ENCODE measurements at places on chromosomes 11 and 22.

GRCh38 chr11:77151804-77152509 is 23.9 kb downstream of the MYO7A start:
- DNase-seq = no peak

DNA sequence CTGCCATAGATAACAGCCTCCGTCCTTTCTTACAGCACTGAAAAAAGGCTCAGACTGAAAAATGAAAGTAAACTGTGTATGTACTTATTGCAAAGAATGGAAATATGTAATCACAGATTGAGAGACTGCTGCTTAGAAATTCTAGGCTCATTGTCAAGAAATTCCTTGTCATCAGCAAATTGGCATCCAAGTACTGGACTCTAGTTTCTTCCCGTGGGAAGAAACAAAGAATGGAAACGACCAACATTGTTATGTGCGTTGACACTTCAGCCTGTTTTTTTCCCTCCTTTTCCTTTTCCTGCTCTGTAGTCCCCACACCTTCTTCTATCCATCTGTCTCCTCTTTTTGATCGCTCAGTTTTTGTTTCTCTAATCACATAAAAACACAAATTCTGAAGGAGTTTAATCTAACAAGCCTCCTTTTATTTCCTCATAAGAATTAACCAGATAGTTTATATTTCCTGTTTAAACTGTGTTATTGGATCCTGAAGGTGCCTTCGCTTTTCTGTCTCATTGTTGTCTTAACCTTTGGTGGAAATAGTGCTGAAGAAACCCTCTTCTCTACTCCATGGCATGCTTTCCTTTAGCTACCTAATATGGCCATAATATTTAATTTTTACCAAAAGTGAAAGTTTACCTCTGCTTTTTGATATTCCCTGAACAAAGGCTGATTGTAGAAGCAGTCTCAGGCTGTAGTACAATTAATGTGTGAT is 20.0 kb upstream of the CASP12 start:
- no peak for DNase-seq

GRCh38 chr22:40237241-40237640 is 59.5 kb downstream of the TNRC6B start:
- no peak for DNase-seq

DNA sequence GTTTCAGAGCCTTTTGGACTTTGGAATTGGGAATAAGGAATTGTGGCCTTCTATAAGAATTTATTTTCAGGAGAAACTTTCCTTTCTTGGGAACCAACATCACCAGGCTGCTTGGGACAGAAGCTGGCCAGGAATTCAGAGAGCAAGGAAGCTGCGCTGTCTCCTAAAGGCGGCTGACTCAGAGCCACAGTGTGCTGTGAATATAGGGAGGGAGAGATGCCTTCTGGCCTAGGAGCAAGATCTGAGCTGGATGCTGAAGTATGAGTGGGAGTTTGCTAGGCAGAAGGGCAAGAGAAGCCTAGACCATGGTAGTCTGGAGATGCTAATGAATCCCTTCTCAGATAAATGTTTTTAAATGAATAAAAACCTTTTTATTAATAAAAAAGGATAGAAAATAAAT is 213.7 kb upstream of the TBCEL start:
- no peak for DNase-seq

DNA sequence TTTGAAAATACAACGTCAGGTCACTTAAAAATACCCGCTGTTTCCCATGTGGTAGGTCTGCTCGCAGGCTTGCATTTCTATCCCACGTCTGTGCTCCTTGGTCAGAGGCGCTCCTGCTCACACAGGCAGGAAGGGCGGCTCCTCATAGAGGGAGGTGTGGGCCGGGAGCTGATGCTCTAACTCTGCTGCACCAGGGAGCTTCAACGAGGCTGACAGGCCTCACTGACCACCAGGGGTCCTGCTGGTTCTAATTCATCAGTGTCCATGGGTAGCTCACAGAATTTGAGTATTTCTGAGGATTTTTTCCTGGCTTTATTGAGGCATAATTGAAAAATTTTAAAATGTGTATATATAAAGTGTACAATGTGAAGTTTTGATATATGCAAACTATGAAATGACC is 68.5 kb downstream of the PIWIL3 start:
- DNase-seq = no peak

DNA sequence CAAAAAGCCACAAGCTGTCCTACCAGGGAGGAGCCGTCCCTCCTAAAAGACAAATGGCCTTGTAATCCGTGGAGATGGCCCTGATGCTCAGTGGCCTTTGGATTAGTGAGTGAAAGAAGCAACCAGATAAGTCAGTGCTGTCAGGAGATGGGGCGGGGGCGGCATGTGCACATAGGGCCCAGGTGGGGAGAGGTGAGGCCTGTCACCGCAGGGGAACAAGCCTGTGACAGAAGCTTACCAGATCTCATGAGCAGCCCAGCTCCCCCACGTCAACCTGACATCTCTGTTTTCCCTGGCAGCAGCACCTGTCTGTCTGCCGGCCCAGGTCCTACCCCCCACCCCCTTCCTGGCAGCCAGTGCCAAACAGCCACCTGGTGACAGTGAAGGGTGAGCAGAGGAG is 162.6 kb downstream of the BUD13 start:
- no peak for DNase-seq

- no peak for DNase-seq
These were observed at the start of gene PLA2G3 for GRCh38 chr22:31139866-31140716. PLA2G3 (minus strand) TSS chr22:31140508; CDS start chr22:31140354, 154 bp downstream.

DNA sequence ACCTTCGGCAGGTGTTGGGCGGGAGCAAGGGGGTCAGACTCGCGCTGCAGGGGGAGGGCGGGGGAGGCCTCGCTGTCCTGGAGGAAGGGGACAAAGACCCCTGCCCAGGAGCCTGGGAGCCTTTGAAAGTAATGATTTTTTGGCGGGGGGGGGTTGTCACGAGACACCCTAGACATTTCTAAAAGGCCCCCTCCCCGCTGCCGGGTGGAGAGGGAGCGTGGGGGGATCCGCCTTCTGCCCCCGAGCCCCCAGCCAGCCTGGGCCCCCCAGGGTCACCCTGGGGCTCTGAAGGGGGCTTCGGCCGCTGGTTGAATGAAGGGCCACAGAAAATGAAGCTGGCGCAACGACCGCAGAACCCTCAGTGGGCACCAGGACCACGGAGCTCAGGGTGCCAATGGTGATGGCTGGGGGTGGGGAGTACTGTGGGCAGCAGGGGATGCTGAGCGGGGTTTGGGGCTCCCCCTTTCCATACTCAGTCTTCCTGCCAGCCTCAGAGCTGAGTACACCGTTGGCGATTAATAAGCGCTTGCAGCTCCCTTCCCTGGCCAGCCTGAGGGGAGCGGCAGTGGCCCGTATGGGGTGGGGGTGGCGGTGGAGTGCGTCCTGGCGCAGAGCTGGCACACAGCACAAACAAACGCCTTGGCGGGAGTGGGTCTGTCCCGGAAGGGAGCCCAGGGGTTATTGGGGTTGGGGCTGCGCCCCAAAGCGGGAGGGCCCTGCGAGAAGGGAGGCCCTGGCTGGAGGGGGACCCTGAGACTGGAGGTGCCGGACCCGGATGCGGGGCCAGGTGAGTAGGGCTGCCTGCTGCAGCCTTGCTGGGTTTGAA is 1.2 kb upstream of the DUSP8 start:
- no peak for DNase-seq

DNA sequence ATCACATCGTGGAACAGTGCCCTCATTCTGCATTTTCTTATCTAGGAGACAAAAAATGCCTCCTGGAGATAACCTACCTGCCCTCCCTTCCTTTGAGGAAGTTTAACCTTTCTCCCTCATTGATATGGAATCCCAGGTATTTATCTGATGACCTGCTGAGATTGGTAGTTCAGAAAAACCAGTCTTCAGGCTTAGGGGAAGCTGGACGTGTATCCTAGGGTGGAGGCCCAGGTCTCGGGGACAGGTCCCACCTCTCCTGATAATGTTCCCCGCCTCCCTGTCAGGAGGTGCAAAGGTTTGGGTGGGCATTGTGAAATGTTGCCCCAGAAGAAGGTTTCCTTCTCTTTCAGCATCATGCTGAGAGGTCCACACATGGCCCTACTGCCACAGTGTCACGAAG is 186.9 kb upstream of the NAV2 start:
- DNase-seq = no peak

GRCh38 chr11:32391956-32392553 is 43.3 kb downstream of the WT1 start:
- no peak for DNase-seq

GRCh38 chr11:20015101-20015500 is 145.2 kb downstream of the DBX1 start:
- no peak for DNase-seq

- DNase-seq = no peak
These were observed 11.4 kb downstream of the APOBEC3A start for GRCh38 chr22:38968801-38969200.

DNA sequence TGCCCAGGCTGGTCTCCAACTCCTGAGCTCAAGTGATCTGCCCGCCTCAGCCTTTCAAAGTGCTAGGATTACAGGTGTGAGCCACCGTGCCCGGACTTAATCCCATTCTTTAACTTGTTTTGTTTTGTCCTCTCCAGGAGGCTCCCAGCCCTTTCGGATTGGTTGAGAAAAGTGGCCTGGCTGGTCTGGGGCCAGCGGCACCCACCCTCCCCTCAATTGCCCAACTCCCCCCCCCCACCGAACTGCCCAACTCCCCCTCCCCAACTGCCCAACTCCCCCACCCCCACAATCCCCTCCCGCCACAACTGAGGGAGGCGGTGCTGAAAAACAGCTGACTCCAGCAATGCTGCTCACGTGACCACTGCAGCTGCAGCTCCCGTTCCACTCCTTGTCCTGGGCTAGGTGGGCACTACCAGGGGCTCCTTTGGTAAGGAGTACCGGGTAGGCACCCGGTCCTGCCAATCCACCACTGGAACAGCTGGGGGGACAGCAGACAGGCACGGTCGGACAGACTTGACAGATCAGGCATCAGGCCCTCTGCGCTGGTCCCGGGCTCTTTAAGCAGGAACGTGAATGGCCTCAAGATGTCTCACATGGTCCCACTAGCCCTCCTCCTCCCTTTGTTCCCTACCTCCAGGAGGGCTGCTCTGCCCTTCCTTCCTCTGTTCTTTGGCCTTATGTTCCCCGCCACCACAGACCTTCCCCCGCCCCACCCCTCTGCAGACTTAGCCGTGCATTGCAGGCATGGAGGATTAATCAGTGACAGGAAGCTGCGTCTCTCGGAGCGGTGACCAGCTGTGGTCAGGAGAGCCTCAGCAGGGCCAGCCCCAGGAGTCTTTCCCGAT is at the start of gene TCN2:
TSS of gene TCN2 (plus strand) at position 720 of the 845 bp plus-strand sequence. CDS start 158 bp downstream, outside the sequence.
- DNase-seq = peak; percentile 76

- DNase-seq = no peak
These were observed 2.1 kb downstream of the TOLLIP start for GRCh38 chr11:1307163-1307870.

DNA sequence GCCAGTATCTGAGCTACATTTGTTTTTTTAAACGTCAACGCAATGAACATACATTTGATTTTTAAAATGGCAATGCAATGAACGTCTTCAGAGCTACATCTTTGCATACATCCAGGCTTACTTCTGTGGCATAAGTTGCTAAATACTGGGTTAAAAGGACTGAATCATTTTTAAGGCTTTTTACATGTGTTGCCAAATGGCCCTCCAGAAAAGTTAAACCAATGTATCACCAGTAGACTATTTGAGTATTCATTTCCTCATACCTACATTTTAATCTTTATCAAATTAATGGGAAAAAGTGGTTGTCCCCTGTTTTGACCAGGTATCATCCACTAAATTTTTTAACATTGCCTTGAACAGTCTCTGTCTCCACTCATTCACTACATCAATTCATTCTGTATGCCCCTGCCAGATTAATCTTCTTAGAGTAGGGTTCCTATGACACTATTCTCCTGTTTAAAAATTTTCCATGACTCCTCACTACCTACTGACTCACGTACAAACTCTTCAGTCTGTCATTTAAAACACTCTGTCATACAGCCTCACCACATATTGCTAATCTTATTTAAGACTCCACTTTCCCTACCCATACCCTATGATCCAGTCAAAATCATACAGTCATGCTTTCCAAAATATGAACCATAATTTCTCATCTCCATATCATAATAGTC is 12.4 kb upstream of the PRRG4 start:
- no peak for DNase-seq

DNA sequence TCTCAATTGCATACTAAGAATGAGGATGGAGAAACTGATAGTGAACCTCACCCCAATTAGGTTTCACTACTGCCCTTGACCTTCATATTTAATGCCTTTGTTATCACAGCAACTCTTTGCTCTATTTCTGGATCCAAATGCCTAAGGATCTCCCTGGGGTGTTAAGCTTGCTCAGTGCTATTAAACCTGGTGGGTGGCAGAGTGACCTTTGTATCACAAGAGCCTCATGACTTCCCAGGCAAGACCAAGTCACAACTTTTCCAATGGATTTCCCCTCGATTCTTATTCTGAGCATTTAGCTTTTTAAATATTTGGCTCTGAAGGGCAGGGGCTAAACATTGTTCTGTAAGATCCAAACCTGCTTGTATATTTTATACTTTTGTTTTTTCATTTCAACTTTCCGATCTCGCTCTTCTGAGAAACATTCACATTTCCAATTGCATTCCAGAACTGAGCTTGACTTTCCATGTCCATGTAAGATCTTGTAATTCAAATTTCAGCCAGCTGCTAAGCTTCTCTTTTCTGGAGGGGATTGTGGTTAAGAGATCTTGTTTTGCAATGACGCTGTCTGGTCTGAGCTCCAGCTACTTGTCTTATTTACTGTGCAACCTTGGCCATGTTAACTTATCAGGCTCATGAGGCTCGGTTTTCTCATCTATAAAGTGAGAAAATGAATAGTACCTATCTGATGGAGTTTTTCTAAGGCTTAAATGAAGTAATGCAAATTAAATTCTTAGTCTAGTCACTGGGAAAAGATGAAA is 6.4 kb upstream of the EHF start:
- no peak for DNase-seq

DNA sequence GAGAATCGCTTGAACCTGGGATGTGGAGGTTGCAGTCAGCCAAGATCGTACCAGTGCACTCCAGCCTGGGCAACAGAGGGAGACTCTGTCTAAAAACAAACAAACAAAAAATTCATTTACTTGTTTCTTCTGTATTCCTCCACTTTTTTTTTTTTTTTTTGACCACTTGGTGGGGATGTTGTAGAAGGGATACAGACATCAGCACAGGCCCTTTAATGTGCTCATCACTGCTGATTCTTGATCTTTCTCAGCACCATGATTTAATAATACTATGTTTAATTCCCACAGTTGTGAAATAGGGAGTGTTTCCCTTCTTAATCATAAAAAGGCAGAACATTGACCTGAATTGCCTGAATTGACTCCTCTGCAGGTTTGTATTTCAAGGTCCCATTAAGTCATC is 4.5 kb downstream of the TTC9C start:
- DNase-seq = peak; percentile 49
